Activated T-helper 1 cell treated with anti-CD3 and anti-CD28 coated beads, Interleukin-12 subunit alpha, Interleukin-12 subunit beta, Interleukin-2, Interleukin-4 antibody, amounts not matched to agents 30 ng/mL and 10 ng/mL and 1 ng/mL, durations not matched to agents 14 hours and 24 hours and 36 hours (primary cell): ENCODE measurements at places on chromosomes 5 and 9.

GRCh38 chr5:35954175-35954574, 15.8 kb upstream of the CAPSL start:
- DNase-seq: no peak

DNA sequence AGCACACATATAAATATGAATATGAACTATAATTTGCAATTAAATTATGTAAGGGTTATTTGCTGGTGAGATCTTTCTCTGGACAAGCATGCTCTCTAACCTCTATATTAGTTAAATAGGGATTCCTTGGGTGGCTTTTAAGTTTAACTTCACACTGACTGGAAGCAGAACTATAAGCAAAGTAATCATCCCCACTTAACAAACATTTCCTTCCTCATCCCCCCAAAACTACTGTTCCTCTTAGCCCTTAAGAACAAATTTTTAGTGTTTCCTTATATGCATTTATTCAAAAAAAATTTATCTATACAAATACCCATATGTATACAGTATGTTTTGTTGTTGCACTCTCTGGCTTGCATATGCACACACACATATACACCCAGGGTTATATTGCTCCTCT, 512.1 kb upstream of the MEF2C start:
- DNase-seq: no peak

DNA sequence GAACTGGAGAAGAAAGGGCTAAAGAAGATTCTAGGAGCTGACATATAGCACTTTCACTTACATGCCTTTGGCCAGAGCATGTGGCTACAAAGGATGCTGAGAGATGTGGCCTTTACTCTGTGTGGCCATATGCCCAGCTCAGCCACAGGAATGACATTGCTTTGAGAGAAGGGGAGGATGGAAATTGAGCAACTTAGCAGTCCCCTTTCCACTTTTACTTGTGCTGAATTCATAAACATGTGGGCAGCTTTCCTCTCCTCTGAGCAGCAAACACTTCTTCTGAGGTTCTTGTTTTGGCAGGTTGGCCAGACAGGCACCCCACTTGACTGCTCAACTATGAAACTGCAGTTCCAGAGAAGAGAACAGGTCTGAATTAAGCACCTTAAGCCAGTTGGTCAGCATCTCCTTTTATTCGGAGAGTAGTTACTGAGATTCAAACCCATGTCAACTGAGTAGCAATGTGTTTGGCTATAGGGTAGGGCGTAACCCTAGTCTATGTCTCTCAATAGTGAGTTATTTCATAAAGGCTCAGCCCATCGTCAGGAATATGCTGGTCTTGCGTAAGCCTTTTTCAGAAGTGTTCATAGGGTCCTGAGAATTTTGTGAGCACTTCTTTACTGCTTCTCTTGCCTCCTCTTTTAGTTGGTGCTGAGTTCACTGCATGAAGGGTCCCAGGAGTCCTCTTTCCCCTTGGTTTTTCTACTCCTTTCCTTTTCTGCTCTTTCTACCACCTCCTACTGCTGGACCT, 134.5 kb downstream of the PALM2AKAP2 start:
- no peak for DNase-seq

DNA sequence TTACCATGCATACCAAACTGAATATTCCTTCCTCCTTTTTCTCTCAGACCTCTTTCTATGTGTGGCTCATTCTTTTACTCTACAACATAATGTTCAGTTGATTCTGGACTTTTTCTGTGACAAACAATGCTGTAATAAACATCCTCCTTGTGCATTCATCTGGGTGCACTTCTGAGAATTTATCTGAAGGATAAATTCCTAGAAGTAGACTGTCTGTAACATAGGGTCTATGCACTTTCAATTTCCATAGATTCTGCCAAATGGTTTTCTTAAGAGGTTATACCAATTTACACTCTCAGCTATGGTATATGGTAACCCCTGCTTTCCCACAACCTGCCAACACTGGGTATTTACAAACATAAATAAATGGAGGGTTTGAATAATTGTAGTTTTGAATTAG, 24.1 kb upstream of the TNC start:
- DNase-seq: no peak

- DNase-seq: no peak
Measured at GRCh38 chr9:14652729-14653377, 40.4 kb downstream of the ZDHHC21 start.

DNA sequence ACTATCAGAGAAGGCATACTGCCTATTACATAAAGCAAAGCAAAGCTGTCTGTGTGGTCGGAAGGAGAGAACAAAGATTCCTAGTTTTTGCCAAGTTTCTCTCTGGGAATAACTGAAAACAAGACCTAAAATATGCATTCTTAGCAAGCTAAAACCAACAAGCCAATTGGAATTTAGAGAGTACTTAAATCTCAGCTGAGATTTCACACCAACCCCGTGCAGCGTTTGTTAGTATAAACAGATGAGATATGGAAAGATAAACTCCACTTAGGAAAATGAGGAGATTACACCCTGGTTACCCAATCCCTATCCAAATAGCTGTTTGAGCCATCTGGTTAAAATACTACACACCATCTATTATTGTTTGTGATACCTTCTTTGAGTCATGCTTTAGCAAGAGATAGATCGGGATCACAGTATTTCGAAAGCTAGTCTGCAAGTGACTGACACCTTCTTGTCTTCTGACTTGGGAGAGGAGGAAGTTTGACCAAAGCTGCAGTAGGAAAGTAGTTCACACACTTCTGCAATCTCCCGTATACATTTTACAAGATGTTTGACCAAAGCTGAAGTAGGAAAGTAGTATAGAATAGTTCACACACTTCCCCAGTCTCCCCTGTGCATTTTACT, 18.2 kb downstream of the FAF2 start:
- DNase-seq: no peak

GRCh38 chr9:38386319-38386895, 6.1 kb upstream of the ALDH1B1 start:
- no peak for DNase-seq

DNA sequence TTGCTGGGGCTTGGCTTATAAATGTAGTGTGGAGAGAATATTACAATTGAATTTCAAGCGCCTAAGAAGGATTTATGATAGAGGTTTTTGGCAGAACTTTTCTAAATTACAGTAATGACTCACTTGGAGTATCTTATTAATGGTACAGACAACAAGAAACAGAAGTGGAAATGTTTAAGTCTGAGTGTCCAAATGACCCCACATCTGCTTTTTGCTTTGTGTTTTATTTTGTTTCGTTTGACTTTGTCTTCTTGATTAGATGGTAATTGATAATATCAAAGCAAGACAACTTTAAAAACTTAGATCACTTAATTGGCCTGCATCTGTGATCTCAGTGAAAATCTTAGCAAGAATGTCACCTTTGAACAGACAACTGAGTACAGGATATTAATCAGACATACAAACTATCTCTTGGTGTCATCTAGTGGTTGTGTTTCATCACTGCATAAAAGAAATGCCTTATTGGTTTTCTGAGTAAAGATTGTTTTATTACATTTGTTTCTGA, 577.4 kb downstream of the ISL1 start:
- DNase-seq: no peak

- DNase-seq: no peak
Measured at GRCh38 chr5:353612-354580, 32.4 kb downstream of the AHRR start.

- no peak for DNase-seq
Measured at GRCh38 chr9:86082870-86083269, 16.5 kb downstream of the GOLM1 start.

DNA sequence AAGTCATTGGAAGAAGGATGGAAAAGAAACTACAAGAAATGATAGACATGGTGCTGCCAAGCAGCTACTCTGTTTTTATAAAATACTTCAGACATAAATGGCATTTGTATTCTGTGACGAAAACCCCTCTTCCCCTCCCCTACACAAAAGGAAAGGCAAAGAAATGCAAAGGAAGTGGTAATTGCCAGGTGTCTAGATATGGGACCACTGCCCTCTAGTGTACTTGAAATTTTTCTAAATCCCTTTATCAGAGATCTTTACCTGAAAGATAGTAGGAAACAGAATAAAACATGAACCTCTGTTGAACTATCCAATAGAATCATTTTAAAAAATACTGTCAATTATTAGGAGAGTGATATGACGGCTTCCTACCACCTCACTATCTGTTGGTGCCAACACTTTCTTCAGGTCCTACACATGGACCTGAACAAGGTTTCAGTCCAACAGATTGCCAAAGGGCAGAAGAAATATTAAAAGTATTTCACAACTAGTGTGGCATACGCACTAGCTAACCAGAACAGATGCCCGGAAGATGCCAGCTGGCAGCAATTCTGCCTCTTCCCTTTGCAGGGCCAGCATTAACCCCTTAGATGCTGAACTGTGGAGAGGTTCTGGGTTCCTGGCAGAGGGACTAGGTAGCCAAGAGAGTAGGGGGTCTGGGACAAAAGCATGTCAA, 104.1 kb downstream of the TSSK1B start:
- DNase-seq: no peak

- no peak for DNase-seq
Measured at GRCh38 chr5:90386099-90386710, 23.4 kb downstream of the CETN3 start.

- DNase-seq: no peak
Measured at GRCh38 chr5:78511121-78511906, 137.3 kb downstream of the LHFPL2 start.

DNA sequence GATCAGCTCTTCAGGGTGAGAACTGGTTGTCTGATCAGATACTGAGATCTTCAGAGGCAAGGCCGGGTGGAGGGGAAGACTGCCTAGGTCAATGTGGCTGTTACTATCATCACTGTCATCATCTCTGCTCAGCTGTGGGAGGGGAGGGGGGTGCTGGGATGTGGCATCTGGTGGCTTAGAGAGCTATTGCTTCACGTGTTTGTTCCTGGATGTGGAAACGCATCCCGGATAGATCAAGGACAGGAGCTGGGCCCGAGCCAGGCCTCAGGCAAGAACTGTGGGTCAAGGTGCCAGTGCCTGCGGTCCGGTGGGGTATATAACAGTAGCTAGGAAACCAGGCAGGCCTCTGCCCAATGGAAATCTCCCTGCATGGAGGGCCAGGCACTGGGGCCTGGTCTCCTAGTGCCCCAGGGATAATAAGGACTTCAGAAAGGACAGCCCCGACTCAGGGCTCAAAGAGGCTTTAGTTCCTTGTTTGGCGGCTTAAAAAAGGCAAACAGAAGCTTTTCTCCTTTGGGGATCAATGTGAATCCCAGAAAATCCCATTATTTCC, 30.3 kb upstream of the TIFAB start:
- DNase-seq: no peak

DNA sequence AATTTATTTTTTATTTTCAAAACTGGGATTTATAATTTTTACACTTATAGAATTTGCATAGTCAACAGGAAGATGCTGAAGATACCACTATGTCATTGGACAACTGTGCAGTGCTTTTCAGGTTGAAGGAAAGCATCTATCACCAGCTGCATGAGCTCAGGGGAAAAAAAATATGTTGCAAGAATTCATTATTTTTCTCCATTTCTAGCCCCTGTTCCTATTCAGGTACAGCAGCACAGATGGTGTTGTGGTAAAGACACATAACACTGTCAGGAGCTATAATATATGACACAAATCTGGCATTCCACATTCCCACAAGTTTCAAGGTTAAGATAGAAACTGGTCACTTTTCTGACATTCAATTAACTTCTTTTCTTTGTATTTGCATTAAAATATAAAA, 1088.6 kb downstream of the MAT2B start:
- DNase-seq: no peak

DNA sequence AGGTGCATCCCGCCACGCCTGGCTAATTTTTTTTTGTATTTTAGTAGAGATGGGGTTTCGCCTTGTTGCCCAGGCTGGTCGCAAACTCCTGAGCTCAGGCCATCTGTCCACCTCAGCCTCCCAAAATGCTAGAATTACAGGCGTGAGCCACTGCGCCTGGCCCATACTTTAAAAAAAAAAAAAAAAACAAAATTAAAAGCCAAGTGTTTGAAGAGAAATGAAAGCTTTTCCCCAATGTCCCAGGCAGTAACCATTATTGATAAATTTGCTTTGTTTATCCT, 9.5 kb downstream of the PRRC2B start:
- DNase-seq: no peak

DNA sequence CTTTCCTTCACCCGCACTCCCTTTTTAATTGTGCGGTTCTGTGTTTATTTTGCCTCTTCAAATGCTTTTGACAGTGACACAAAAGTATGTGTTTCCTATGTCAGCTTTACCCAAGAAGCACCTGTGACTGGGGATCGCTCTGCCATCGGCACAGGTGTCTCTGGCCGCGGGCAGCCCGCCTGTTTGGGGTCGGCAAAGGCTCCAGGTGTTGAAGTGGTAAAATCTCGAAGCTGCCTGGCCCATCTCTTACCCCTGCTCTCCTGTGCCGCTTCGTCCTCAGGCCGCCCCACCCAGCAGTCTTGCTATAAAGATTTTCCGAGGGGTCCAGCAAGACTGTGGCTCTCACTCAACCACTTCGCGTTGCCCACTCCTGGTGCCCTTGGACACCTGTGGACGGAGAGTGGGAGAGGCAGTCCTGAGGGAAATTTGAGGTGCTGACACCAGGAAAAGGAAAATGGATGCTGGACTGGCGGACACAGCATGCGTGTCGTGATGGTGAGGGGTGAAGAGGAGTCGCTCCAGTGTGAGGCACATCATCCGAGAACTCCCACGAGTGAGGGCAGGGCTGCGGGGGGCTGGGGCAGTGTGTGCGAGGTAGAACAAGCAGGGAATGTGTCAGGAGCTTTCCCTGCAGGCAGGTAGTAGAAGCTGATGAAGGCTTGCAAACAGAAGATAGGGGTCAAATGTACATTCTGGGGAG, 29.1 kb upstream of the CEP72 start:
- DNase-seq: no peak

DNA sequence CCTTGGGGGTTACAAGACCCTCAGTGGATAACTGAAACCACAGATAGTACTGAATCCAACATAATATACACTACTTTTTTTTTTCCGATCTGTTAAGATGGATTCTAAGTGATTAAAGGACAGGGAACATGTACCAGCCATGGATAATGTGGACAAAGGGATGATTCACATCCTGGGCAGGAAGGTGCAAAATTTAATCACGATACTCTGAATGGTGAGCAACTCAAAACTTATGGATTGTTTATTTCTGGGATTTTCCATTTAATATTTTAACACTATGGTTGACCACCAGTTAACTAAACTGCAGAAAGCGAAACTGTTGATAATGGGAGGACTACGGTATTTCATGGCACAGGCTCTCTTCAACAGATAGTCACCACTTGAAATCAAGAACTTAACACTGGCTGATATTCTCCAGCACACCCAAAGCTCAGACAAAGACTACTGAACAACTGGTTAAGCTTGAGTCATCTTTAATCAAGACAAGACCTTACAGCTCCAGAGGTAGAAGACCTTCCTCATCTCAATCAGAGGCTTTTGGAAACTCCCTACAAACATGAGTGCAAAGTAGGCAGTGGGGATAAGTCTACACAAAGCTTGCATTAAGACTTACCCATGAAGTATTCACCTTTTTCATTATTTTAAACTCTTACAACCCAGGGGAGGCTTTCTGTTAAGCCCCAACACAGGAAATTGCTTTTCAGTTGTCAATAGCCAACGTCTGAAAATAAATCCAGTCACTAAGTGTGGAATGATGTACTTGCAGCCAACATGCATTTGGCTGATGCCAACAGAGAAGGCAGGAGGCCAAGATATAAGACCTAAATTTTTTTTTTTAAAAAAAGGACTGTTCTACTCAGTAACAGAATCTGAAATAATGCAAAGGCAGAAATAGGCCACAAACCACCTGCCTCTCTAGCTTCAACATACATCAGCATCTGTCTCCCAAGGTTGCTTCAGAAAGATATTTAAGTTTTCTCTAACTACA, 78.7 kb downstream of the ELAVL2 start:
- no peak for DNase-seq

GRCh38 chr5:33470544-33470943, 29.8 kb downstream of the TARS1 start:
- no peak for DNase-seq
